ENCODE measurements at places on chromosomes 7 and 10. TPM values are rescaled to one million over a fixed set of nuclear protein-coding genes. Genes with fewer than 3 reads are reported as not detected.
A peak's percentile ranks its signal among the peaks of the same experiment; 100 is the strongest.

GRCh38 chr7:44145969-44146911 is 5.1 kb upstream of the MYL7 start:
- peak; percentile 98 for DNase-seq

DNA sequence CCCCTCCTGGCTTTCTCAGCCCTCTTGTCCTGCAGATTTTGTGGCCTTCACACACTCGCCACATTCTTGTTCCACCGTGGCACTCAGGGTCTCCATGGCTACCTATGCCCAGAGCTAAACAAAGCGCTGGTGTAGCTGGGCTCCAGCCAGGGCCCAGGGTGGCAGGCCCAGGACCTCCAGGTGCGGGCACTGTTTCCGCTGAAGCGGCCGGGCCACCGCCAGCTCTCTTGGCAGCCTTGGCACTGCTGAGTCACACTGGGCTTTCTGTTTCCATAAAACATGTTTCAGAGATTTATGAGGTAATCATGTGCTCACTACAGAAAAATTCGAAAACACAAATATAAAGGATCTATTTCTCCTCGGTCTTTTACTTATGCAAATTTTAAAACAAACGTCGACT is 51.3 kb downstream of the AOC1 start:
- DNase-seq, result no peak

Gene CLRN3
- total RNA-seq, result not detected

Gene GARIN1A
- 0.63 TPM for total RNA-seq

- DNase-seq, result no peak
Measured at GRCh38 chr7:37923996-37924395, 3.6 kb downstream of the EPDR1 start.

Measured in endodermal cell (in vitro differentiated cells).